ENCODE measurements at places on chromosomes 7 and 10.

DNA sequence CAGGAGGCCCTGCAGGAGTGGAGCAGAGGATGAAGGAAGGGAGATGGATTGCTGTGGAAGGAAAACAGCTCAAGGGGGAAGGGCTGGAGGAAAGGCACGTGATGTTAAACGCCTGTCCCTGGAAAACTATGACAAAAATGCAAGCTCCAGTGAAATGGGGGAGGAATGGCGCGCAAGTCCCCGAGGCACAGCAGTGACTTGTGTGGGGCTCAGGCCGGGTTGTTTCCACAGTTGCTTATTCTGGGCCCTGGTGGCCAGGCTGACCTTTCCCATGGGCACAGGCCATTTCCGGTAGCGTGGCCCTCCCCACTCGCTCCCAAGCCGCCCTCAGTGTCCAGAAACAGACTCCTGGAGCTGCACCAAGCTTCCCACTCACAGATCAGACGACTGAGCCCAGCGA is 68.1 kb upstream of the PDGFA start:
- peaks cover 43% of the 10 kb centered on the region for H3K4me1 ChIP-seq
- peaks cover 6% of the 10 kb centered on the region for H3K27me3 ChIP-seq
- no peak overlapping the region for H3K4me3 ChIP-seq
- peaks cover 65% of the 10 kb centered on the region for H3K36me3 ChIP-seq
- no peak for DNase-seq

DNA sequence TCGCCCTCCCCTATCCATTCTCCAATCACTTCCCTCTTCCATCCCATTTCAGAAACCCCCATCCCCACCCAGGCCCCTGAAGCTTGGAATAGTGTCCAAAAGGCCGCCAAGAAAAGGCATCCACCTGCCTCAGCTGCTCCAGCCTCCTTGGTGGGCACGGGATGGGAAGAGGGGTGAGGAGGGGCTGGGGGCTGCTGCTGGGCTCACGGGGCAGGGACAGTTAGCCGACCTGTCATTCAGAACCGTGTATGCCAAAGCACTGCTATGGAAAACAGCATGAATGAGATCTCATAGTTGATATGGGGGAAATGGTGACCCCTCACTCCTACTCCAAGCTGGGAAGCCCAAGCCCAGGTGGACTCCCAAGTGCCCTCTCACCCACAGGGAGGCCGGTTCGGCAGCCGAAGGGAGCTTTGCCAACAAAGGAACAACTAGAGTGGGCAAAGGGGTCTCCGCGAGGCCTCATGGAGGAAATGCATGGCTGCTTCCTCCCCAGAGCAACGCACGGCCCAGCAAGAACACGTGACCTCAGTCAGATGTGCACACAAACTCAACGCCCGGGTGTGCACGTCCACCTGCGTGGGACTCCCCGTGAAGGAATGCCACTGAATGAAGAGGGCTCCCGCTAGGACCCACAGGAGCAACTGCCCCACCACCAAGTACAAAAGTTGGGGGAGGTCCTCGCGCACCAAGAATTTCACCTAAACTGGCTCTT is 52.5 kb downstream of the EBF3 start:
- H3K27me3 ChIP-seq: no peaks in the 10 kb centered on the region
- DNase-seq: no peak
- H3K36me3 ChIP-seq: no peaks in the 10 kb centered on the region
- H3K4me1 ChIP-seq: peaks cover 83% of the 10 kb centered on the region
- H3K27ac ChIP-seq: peak overlapping the region; percentile 96

DNA sequence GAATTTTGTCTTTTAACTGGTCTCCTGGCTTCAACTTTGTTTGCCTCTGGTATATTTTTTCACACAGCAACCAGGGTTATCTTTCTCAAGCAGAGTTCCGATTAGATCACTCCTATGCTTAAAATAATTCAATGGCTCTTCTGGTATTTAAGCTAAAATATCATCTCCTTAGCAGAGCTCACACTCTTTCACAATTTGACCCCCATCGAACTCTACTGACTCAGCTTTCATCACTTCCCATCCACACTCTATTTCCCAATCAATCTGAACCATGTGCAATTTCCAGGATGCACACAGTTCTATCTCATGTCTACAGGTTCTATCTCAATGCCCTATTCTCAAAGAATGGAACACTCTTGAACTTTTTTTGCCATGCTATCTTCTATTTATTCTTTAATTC is 809.5 kb downstream of the GRID1 start:
- no peak overlapping the region for H3K4me3 ChIP-seq
- no peak overlapping the region for H3K27ac ChIP-seq
- H3K4me1 ChIP-seq: no peaks in the 10 kb centered on the region
- peaks cover 4% of the 10 kb centered on the region for H3K27me3 ChIP-seq
- no peak for DNase-seq

DNA sequence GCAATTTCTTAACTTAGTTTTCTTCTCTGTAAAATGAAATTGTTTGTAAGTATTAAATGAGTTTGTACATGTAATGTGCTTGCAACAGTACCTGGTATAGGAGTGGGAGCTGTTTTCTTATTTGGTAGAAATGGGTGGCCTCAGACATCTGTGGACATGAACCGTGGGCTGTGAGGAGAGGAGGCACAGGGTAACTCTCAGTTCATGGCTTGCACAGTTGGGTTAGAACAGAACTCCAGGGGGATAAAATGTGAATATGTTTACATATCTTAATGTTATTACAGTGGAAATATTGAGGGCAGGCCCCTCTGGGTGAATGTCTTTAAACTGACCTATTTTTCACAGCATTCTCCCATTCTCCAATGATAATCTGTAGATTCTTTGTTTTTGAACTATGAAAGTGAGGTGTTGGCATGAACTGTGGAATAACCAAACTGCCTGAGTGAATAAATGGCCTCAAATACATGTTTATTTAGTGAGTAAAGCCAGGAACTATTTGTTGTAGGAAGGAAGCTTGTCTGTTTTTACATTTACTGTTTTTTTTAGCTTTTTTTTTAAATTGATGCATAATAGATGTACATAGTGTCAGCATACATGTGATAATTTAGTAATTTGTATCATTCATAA is 2.6 kb downstream of the ABCA13 start:
- no peaks in the 10 kb centered on the region for H3K36me3 ChIP-seq
- H3K4me1 ChIP-seq: no peaks in the 10 kb centered on the region
- H3K27ac ChIP-seq: no peak overlapping the region

- no peak overlapping the region for H3K4me3 ChIP-seq
- peaks cover 8% of the 10 kb centered on the region for H3K27me3 ChIP-seq
- no peak for DNase-seq
- no peaks in the 10 kb centered on the region for H3K36me3 ChIP-seq
Measured at GRCh38 chr10:124909563-124909962, 32.4 kb upstream of the ZRANB1 start.

- H3K36me3 ChIP-seq: no peaks in the 10 kb centered on the region
- no peak for DNase-seq
- peaks cover 3% of the 10 kb centered on the region for H3K27me3 ChIP-seq
- no peaks in the 10 kb centered on the region for H3K4me1 ChIP-seq
- no peak overlapping the region for H3K4me3 ChIP-seq
Measured at GRCh38 chr10:9596368-9596920, 1421.2 kb upstream of the CELF2 start.

DNA sequence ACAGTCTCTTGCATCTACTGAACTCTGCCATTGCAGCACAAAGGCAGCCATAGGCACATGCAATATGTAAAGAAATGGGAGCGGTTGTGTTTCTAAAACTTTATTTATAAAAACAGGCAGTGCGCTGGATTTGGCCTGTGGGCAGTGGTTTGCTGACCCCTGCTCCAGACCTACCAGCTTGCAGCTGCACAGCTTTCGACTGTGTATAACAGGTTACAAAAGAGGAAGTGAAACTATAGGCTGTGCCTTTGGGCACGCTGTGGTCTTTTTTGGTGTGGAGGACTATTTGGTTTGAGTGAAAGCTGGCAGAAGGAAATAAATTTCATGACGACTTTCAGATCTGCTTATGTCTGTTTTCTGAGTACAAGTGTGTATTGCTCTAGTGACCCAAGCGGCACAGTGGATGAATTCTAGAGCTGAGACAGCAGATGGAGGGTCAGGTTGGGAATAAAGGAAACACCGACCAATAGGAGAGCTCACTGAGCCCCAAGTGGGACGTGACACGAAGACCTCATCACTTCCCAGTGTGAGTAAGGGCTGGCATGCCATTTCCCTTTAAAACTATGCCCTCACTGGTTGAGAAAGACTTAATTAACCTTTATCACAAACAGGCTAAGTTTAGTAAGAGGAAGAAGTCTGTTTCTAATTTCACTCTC is 152.7 kb downstream of the ANK3 start:
- no peak overlapping the region for H3K27ac ChIP-seq
- no peak overlapping the region for H3K4me3 ChIP-seq
- no peaks in the 10 kb centered on the region for H3K27me3 ChIP-seq
- no peak for DNase-seq
- H3K4me1 ChIP-seq: peaks cover 6% of the 10 kb centered on the region
- no peaks in the 10 kb centered on the region for H3K36me3 ChIP-seq

DNA sequence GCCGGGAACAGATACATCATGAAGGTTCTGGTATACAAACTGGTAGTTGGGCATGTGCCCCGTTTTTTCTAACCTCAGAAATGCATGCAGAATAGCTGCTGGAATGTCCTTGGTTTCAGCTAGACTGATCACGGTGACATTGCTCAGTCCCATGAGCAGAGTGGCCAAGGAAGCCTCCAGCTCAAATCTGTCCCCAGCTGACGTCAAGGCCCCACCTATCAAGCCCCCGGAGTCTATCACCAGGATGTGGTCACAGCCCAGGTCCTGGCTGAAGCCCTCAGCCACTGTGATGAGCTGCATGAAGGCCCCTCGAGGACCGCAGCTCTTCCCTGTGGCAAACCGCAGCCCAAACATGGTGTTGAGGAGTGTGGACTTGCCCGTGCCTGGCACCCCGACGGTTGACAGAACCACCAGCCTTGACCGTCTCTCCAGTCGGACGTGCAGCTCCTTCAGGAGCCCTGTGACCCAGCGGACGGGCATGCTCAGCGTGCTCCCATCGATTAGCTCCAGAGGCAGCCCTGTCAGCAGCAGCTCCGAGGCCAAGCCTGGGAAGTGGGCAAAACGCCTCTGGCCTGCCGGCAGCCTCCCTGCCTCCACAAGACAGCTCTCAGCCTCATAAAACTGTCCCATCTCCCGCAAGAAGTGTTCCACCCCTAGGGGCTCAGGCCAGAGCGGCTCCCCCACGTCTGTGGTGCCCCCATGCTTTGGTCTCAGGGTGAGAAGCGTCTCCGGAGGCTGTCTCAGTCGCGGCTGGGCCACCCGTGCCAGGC is 7.8 kb upstream of the MRPS24 start:
- no peak overlapping the region for H3K4me3 ChIP-seq
- no peak overlapping the region for H3K27ac ChIP-seq
- peaks cover 8% of the 10 kb centered on the region for H3K4me1 ChIP-seq

GRCh38 chr10:59177836-59178235 is 1.4 kb downstream of the PHYHIPL start:
- no peak for DNase-seq
- H3K27me3 ChIP-seq: peaks cover 59% of the 10 kb centered on the region
- H3K4me1 ChIP-seq: peaks cover 12% of the 10 kb centered on the region
- peak overlapping the region; percentile 90 for H3K4me3 ChIP-seq

Measured in nephron progenitor cell (in vitro differentiated cells).